AG04450 (cell line): ENCODE measurements at places on chromosomes 12 and 14. TPM values are rescaled to one million over a fixed set of nuclear protein-coding genes. Genes with fewer than 3 reads are reported as not detected.

DNAJC22 gene
- 11.3 and 12.2 TPM in 2 replicates for polyA plus RNA-seq

ABCD2 gene
- not detected in 2 replicates for polyA plus RNA-seq

IFNG-AS1 gene
- polyA plus RNA-seq = not detected in 2 replicates

GALNT9 gene
- polyA plus RNA-seq = 0.04 TPM in 1 of 2 replicates, not detected in the other

KCNK13 gene
- not detected in 2 replicates for polyA plus RNA-seq

CSAD gene
- 18.9 and 21.6 TPM in 2 replicates for polyA plus RNA-seq

KNTC1 gene
- polyA plus RNA-seq = 6.1 and 10.0 TPM in 2 replicates

YARS2 gene
- 20.5 and 27.3 TPM in 2 replicates for polyA plus RNA-seq

SSPN gene
- polyA plus RNA-seq = 19.9 and 21.6 TPM in 2 replicates

NKX2-8 gene
- not detected in 2 replicates for polyA plus RNA-seq

CLEC1B gene
- not detected in 2 replicates for polyA plus RNA-seq

GRCh38 chr12:26680727-26681455 lies 152.1 kb downstream of the ITPR2 start:
- peak; percentile 52 for DNase-seq

GRCh38 chr12:67430708-67431335 lies 161.7 kb downstream of the CAND1 start:
- no peak for DNase-seq

DNA sequence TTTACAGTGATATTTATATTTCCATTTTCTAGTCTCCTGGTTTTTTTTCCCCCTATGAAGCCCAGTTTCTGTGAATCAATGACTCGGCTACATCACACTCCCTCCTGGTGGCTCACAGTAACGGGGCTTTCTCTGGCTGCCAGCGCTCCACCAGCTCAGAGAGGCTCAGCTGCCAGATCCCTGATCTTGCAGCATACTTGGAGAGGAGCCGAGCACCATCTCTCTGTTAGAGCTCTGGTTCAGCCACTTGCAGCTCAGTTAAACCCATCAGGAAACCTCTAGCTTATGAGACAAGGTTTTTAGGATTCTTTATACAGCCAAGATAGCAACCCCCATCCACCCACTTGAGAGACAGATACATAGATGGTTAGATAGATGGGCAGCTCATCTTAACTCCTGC lies 74.6 kb downstream of the CIT start:
- DNase-seq = no peak

- no peak for DNase-seq
Observed at GRCh38 chr12:62562846-62563245, 96.2 kb downstream of the MON2 start.

GRCh38 chr12:82817368-82817767 lies 130.7 kb downstream of the TMTC2 start:
- DNase-seq = no peak

GRCh38 chr14:37417833-37418232 lies 177.2 kb downstream of the FOXA1 start:
- DNase-seq = no peak

DNA sequence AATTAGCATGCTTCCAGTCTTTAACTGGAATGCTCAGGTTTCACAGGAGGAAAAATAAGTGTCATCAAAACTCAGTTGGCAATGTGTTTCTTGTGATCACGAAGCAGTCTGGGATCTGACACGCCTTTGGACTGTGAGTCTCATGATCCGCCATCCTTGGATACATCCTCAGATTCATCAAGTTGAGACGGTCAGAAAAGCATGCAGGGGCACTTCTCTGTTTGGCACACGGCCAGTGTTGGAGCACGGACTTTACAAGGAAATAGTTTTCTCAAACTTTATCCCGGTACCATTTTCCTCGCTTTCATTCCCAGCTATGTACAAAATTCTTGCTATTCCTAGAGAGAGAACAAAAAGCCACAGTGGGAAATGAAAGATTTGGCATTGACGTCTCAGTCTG lies 88.4 kb upstream of the PARP11 start:
- no peak for DNase-seq

GRCh38 chr12:121717041-121717699 lies 4.6 kb downstream of the TMEM120B start:
- peak; percentile 77 for DNase-seq

DNA sequence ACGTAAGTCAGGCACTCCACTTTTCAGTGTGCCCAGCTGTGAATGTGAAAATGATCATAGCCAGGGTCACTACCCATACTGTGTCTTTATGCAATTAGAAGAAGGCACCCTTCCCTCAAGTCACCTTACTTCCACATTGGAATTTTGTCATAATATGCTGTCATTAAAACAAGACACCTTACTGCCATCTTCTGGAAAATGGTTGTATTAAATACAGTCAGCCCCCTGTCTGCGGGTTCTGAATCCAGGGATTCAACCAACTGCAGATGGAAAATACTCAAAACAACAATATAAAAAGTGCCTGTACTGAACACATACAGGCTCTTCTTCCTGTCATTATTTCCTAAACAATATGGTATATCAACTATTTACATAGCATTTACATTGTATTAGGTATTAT lies 70.2 kb upstream of the TBX5 start:
- DNase-seq = peak; percentile 11

GRCh38 chr14:68734231-68734732 lies 58.6 kb downstream of the ZFP36L1 start:
- no peak for DNase-seq

DNA sequence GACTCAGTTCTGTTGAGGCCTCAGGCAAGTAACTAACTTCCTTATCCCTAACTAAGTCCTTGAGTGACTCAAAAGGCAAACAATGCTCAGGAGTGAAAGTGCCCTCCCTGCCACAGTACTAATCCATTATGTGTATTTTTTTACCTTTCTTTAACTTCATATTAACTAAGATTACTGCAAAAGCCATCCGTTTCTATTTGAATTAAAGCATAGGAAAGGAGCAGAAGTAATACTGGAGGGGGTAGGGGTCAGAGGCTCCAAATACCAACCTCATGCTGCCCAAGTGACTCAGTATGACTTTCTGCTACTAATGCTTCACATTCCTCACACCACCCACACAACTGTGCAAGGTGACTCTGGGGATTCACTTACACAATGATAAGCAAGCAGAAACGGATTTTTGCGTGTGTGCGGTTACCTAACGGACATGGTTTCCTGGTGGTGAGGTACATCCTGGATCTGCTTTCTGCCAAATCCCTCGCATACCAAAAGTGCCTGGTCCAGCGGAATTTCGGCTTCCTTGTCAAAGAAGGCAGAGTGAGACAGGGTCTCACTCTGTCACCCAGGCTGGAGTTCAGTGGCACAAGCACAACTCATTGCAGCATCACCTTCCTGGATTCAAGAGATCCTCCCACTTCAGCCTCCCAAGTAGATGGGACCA lies 25.1 kb downstream of the MOK start:
- DNase-seq = peak; percentile 96

DNA sequence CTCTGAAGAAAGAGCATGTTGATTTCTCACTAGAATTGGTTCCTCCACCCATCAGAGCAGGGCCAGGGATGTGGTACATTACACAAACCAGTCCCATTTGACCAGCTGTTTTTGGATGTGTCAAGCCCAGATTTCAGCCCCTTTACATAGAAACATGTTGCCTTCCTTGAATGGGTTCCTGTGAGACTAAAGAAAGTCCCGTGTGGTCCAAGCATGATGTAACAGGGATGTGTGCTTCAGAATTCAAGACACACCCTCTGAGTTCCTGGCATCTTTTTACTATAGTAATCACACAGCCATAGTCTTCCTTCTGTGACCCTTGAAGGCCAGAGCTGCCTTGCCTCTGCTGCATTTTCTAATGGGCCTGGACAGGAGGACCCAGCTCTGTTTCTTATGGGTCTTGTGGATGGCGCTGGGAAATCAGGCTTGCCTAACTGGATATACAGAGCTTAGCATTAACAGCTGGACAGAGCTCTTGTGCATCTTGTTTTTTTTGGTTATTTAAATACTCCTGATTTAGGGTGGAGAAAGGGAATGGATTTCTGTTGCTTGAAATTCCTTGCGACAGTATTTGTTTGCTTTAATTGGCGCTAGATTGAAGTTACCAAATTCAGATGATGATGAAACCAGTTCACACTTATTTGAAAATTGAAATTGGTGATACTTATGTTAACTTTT lies 341.0 kb downstream of the ZFP36L1 start:
- no peak for DNase-seq

DNA sequence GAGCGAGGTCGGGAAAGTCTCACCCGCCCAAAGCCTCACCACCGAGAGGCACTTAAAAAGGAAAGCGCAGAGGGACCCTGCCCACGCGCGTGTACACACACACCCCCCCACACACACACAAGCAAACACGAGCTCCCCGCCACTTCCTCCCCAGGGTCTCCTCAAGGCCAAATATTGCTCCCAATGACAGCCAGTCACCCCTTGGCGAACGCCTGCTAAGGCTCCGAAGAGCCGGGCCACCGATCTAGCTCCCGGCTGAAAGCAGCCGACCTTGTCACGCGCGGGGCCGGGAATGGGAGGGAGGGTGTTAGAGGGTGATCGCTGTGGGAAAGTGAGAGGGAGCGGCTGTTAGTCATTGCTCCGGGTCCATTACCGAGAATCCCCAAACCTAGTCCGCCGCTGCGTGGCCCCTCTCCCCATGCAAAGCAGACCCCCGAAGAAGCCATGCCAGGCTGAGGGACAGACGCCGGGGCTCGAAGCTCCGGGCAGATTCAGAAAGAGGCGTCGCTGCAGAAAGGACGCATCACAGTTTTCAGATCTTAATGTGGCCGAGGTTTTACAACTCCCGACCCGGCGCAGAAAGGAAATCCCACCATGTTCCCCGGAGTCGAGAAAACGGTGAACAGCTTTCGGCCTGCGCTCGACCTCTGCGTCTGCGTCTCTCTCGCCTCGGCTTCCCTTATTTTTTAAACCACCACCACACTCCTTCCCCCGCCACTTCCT lies 2.6 kb downstream of the BMP4 start:
- no peak for DNase-seq

DNA sequence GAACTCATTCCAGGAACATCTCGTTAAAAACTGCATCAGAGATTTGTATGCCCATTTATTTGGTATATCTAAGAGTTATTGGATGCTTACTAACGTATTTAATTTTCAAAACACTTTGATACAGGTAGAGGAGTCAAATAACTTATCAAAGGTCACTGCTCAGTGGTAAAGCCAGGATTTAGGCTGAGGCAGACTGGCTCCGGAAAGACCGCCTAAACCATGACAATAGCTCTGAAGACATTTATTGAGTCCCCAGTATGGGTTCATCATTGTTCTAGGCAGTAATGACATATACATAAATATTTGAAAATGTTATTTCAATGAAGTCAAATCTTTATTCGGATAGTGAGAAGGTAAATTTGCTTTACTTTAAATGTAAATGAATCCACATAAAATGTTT lies 30.3 kb downstream of the WBP11 start:
- DNase-seq = no peak

- no peak for DNase-seq
Observed at GRCh38 chr14:75196468-75196867, 20.1 kb upstream of the TMED10 start.
